ENCODE measurements at places on chromosomes 1 and 21. TPM values are rescaled to one million over a fixed set of nuclear protein-coding genes. Genes with fewer than 3 reads are reported as not detected.

The PTGS2 gene
- not detected for total RNA-seq

The CD34 gene
- total RNA-seq = not detected

The DFFA gene
- total RNA-seq = 33.2 TPM

The TFB2M gene
- 9.8 TPM for total RNA-seq

The ARHGEF19 gene
- total RNA-seq = 7.5 TPM

The SPRR1A gene
- total RNA-seq = not detected

All from activated naive CD8-positive, alpha-beta T cell treated with anti-CD3 and anti-CD28 coated beads, Interleukin-2, amount 10 ng/mL, durations not matched to agents 7 days and 5 days (primary cell).